NCI-H446 treated with DMSO at 0.1 percent for 48 hours (cell line): ENCODE measurements at places on chromosomes 12 and 14.

DNA sequence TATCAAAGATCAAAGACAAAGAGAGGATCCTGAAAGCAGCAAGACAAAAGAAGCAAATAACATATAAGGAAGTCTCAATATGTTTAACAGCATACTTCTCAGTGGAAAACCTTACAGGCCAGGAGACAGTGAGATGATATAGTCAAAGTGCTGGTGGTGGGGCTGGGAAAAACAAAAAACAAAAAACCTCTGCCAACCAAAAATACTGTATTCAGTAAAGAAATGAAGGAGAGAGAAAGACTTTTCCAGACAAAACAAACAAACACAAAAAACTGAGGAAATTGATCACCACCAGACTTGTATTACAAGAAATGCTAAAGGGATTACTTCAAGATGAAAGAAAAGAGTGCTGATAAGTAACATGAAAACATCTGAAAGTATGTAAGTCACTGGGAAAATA is 221.2 kb downstream of the ADGRD1 start:
- no peak for DNase-seq

DNA sequence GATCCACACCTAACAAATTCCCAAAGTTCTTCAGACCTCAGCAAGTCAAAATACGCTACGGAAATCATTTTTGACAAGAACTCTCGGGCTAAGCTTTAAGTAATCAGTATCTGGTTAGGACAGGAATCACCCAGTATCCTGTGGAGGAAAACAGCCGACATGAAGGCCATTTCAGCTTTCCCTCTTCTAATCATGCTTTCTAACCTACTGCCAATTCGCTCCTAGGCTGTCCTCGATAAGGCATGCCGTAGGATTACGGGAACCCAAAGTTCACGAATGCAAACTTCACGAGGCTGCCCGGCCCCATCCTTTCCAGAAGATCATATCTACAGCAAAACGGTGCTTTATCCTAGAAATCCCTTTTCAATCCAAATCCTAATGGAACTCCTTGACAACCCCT is 81.8 kb upstream of the PTPRB start:
- DNase-seq = no peak

DNA sequence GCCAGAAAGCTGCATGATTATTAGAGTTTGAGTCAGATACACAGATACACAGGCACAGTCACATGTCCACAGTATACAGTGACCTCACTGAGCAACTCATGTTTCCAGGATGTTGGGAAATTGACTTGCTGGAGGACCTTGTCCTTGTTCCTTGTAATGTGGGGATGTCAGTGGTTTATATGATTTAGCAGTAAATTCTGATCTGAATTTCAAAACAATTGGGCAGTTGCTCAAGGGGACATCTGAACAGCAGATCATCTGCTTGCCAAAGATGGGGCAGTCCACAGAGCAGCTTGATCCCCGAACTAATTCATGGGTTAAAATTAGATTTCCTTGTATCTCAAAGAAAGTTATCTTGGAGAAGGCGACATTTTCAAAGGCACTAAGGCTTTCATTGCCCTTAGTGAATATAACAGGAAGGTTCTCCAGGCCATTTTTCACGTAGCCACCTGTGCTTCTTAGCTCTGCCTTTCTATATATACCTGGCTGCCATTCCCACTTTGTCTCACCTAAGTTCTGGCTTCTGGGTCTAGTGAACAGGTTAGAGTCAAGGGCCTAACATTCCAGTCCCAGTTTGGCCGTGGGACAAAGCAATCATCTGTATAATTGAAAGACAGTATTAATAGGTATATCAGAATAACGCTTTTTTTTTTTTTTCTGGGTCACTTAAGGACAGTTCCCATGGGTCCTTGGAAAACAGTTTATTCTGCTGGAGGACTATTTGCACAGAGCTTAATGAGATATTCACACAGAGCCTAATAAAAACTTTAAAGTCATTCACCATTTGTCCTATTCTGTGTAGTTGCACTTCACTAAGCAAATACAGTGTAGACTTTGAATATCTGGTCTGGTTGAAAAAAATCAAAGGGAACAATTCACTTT is 64.9 kb upstream of the STRN3 start:
- DNase-seq = no peak

DNA sequence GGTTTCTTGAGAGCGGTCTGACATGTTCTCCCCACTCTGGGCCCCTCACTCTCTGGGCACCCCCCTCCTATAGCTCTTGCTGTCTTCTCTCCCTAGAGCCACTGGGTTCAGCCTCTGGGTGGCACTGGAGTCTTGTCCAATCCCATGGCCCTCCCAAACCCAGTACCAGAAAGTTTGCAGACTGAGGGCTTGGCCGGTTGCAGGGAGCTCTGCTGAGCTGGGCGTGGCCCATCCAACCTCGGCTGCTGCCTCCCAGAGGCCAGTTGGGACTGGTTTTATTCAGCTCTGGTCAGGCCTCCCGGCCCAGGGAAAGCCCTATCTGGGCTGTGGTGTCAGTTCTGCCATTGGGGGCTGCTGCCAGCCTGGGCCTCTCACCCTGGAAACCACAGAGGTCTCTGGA is 37.9 kb downstream of the ISCA2 start:
- DNase-seq = no peak

GRCh38 chr12:132707241-132707640 is 3.4 kb upstream of the PGAM5 start:
- no peak for DNase-seq

DNA sequence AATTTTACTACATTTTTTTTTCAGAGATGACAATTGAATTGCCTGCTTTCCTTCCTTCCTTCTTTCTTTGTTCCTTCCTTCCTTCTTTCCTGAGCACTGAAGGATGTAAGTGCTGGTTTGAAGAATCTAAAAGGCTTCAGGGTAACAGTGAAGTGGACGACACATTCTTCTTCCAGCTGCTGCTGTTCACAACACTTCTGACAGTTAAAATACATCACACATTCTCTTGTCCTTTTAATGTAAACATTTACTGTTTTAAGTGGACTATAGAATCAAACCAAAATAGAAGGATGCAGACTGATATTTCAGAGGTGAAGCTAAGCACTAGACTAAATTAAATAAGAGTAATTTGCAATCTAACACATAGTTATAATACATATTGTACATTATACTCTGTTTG is 151.5 kb downstream of the MSRB3 start:
- DNase-seq = no peak

DNA sequence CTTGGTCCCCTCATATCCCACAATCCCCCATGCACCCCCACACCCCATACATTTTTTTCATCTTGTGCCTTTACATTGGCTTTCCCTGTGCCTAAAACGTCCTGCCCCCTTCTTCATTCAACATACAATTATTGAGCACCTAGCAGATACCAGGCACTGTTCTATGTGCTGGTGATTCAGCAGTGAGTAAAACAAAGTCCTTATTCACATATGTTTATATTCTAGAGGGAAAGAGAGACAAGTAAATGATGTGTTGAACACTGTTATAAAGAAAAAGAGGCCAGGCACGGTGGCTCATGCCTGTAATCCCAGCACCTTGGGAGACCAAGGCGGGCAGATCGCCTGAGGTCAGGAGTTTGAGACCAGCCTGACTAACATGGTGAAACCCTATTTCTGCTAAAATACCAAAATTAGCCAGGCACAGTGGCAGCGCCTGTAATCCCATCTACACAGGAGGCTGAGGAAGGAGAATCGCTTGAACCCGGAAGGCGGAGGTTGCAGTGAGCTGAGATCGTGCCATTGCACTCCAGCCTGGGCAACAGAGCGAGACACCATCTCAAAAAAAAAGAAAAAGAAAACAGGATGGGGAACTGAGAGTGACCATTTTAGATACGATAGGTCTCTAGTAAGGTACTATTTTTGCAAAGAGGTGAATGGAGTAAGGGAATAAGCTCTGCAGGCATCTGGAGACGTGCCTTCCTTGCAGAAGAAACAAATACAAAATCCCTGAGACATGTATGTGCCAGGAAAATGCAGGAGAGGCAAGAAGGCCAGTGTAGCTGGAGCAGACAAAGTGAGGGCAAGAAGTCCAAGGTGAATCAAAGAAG is 12.2 kb downstream of the SLC7A7 start:
- DNase-seq = no peak
